ENCODE measurements at places on chromosomes 3 and 15.

GRCh38 chr3:124887177-124887931 lies at the start of gene ITGB5:
TSS of gene ITGB5 (minus strand) at chr3:124887365. CDS start at chr3:124887000, 365 bp downstream.
- DNase-seq = peak; percentile 69

- DNase-seq = no peak
Measured at GRCh38 chr3:16051691-16052090, 122.8 kb upstream of the GALNT15 start.

DNA sequence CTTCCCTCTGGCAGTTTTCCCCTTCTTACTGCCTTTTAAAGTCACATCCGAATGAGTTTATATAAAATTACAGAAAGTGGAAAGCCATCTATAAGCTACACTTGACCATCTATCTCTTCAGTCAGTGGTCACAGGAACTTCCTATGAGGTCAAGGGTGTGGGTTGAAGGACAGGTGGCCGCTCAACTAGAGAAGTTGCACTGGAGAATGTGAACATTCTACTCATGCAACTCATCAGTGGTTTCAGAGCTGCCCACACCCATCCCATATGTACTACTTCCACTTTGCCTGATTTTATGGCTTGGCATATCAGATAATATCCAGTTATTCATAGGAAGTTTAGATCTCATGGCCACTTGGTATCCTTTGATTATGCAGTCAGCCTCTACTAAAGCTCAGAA lies 57.4 kb upstream of the TMEM158 start:
- DNase-seq = no peak

DNA sequence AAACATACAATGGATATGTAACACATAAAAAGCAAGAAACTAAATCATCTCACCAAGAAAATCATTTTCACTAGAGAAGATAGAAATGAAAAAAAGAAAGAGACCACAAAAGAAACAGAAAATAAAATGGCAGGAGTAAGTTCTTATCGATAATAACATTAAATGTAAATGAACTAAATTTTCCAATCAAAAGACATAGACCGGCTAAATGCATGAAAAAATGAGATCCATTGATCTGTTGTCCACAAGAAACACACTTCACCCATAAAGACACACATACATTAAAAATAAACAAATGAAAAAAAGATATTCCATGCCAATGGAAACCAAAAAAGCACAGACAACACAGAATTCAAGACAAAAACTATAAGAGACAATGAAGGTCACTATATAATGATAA lies 1771.9 kb downstream of the SI start:
- no peak for DNase-seq

- no peak for DNase-seq
Measured at GRCh38 chr3:24048843-24049242, 103.8 kb downstream of the NR1D2 start.

DNA sequence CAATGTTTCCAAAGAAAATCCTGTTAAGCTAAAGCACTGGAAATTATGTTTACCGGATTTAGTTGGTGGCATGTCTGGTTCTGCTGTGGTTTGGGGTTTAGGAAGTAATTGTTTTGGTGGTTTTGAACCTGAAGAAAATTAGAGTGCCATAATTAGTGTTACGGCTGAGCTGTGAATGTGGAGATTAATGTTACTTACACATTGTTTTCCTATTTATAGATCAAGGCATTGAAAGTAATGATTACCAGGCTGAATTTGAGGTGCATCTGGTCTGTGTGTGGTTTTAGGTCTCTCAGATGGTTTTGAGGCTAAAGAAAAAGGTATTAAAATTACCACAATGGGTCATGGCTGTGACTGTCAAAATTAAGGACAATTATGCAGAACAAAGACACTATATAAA lies 128.9 kb downstream of the TFG start:
- DNase-seq = no peak

DNA sequence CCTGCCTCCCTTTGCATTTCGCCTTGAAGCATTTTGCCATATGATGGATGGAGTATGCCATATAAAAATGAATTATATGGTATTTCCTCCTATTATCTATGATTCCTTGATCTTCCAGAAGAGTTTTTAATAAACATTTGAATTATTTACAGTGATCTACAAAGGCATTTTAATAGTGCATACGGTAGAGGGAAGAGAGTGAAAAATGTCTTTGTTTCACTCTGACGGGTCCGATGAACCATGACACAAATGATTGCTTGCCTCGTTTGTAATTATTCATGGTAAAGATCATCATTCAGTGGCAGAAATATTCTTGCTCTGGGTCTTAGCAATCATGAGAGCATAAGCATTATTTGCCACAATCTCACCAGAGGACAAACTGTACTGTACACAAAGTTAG lies 1010.9 kb downstream of the NTRK3 start:
- no peak for DNase-seq
